ENCODE measurements at places on chromosomes 2 and 18.
A peak's percentile ranks its signal among the peaks of the same experiment; 100 is the strongest.

GRCh38 chr18:5393779-5394178, 98.3 kb upstream of the ZBTB14 start:
- no peak for DNase-seq

DNA sequence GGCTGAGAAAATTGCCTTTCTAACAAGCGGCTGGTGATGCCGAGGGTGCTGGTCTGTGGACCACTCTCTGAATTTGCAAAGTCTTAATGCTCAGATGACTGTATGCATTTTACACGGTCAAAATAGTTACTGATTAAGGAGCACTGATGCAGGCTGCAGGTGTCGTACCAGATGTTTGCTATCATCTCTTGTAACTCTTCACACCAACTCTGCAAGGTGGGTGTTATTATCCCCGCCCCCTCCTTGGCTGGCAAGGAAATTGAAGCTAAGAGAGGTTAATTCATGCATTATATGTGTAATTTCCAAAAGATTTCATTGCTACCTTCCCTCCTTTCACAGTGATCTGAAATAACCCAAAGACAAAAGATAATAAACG, 13.0 kb upstream of the LBH start:
- DNase-seq = no peak

DNA sequence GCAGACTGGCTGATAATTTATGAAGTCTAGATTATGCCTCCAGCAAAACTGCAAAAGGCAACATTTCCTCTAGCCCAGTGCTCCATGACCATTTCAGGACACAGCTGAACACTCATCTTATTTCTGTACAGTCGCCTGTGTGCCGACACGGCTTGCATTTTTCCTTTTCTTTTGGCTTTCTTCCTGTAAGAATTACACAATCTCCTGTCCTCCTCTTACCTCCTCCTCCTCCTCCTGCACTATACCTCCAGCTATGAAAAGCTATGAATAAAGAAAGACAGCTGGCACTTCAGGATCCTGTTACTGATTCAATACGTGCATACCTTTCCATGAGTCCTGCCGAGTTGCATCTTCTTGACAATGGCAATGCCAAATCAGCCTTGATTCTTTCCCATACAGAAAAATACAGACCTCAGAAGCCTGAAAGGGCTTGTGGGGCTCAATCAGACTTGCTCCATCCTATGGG, 32.2 kb upstream of the TRIB2 start:
- no peak for DNase-seq

GRCh38 chr2:196036442-196036841, 32.2 kb downstream of the DNAH7 start:
- no peak for DNase-seq

- no peak for DNase-seq
These were observed 183.4 kb upstream of the SRD5A2 start for GRCh38 chr2:31764169-31764568.

DNA sequence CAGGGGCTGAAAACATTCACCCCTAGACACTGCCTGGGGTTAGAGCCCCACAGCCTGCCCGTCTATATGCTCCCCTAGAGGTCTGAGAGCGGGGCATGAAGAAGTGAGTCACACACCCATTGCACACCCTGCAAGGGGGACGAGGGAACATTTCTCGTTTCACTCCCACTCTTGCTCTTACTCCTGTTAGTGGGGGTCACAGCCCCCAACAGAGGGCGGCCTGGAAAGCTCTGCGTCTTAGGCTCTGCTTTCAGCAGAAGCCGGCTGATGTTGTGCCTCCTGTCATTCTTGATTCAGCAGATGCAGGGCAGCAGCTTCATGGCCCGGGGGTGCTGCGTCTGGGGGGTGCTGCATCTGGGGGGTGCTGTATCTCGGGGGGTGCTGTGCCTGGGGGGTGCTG, 141.3 kb downstream of the ASB1 start:
- no peak for DNase-seq

GRCh38 chr2:101751875-101752619, 54.5 kb downstream of the MAP4K4 start:
- DNase-seq = no peak

DNA sequence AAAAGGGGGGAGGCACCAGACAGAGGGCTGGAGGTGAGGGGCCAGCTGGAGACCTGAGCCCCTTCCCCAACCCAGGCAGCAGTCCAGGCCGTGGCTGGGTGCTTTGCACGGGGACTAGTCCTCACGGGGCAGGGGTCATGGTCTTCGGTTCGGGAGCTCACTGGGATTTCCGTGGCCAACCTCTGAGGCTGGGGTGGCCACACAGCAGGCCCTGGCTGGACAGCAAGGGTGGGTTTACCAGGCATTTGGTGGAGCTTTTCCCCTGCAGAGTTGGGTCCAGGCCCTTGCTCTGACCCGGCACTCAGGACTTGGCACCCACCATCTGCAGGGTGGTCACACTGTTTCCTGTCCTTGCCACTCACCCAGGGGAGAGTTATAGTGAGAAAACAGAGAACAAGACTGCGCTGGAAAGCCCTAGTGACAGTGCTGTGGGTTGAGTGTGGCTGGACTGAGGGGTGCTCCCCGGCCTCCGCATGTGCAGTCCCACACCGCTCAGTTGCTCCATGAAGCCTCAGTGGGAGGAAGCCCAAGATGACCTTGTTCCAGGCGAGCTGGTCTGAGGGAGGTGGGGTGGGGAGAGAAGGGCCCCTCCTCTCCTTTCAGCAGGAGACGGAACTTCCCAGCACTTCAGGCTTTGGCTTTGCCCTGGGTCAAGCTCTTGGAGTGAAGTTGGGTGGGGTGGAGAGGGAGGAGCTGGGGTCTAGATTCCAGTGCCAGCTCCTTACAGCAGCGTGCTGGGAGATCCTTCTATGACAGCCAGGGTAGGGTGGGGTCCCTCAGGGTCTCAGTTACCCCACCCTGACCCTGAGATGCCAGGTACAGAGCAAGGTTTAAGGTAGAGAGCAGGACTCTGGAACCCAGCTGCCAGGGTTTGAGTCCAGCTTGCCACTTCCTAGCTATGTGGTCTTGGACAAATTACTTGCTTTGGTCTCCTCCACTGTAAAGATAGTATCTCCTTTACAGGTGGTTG, 219.8 kb downstream of the DYSF start:
- DNase-seq = no peak

GRCh38 chr2:128057334-128057733, 29.5 kb upstream of the SAP130 start:
- no peak for DNase-seq

DNA sequence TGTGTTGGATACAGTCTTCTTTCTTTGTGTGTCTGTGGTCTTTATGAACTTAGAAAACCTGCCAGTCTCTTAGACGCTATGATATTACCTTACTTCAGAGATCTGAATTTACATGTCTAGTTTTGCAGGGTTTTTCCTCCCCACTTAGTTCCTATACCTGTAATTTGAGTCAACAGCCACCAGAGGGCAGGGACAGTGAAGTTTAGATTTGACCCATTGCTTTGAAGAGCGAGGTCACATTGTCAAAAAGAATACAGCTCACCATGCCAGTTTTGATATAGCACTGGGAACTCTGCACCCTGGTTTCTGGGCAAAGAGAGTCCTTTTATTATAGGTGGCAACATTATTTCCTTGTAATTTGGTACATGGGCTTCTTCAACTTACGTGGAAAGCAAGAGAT, 102.3 kb downstream of the MAPK4 start:
- DNase-seq = no peak

DNA sequence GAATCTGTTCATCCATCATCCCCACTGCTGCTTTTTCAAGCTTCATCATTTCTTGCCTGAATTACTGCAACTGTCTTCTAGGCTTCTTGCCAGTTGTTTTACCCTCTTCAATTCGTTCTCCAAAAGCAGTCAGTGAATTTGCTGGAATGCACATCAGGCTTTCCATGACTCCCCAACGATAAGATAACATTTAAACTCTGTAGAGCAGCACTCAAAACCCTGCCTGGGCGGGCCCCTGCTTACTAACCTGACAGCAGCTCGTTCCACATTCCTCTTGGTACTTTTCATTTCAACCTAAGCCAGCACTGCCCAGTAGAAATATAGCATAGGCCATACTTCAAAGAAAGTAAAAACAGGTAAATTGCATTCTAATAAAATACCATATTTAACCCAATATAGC, 342.9 kb downstream of the SUCLG1 start:
- DNase-seq = no peak

DNA sequence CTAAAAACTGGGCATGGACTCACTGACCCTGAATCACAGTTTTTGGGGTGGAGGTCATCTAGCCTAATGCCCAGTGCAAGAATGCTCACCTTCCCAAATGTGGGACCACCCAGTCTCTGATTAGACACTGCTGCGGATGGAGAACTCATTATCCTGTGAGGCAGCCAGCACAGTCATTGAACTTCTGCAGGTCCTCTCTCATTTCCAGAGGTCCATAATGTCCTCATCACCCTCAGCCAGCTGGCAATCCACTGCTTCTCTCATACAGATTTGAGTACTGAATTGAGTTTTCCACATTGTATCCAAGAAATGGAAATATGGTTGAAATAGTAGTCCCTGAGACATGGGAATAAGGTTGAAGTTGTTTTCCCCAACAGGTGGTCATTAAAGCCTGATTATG, 5.0 kb upstream of the MYO5B start:
- DNase-seq = no peak

GRCh38 chr2:75466708-75467311, 93.9 kb downstream of the EVA1A start:
- DNase-seq = peak; percentile 1

DNA sequence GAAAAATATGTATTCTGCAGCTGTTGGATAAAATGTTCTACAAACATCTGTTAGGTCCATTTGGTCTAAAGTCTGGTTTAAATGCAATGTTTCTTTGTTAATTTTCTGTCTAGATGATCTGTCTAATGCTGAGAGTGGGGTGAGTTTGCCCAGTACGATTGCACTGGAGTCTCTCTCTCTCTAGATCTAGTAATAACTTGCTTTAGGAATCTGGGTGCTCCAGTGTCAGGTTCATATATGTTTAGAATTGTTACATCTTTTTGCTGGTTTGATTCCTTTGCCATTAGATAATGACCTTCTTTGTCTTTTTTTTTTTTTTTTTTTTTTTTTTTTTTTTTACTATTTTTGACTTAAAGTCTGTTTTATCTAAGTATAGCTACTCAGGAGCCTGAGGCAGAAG, 10.4 kb downstream of the GCC2 start:
- DNase-seq = no peak

GRCh38 chr2:21552981-21553380, 429.2 kb downstream of the TDRD15 start:
- DNase-seq = no peak

GRCh38 chr2:216159144-216159543, 50.0 kb downstream of the XRCC5 start:
- no peak for DNase-seq

GRCh38 chr2:217733461-217733860, 269.3 kb downstream of the TNS1 start:
- no peak for DNase-seq

GRCh38 chr2:139162456-139162855, 382.3 kb upstream of the NXPH2 start:
- no peak for DNase-seq

- no peak for DNase-seq
These were observed 266.6 kb downstream of the CYP26B1 start for GRCh38 chr2:71880846-71881610.

DNA sequence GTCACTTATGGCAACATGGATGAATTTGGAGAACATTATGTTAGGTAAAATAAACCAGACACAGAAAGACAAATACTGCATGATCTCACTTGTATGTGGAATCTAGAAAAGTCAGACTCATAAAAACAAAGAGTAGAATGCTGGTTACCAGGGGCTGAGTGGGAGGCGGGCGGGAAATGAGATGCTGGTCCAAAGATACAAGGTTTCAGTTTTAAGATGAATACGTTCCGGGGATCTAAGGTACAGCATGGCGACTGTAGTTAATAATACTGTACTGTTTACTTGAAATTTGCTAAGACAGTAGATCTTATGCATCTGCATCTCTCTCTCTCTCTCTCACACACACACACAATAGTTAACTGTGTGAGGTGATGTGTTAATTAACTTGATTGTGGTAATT, 14.2 kb downstream of the FAM110C start:
- DNase-seq = no peak

GRCh38 chr2:192002418-192002817, 155.5 kb upstream of the CAVIN2 start:
- no peak for DNase-seq

GRCh38 chr2:96142217-96143113, 2.8 kb downstream of the DUSP2 start:
- DNase-seq = no peak

- DNase-seq = no peak
These were observed 293.8 kb downstream of the PRKCE start for GRCh38 chr2:45945302-45945717.

DNA sequence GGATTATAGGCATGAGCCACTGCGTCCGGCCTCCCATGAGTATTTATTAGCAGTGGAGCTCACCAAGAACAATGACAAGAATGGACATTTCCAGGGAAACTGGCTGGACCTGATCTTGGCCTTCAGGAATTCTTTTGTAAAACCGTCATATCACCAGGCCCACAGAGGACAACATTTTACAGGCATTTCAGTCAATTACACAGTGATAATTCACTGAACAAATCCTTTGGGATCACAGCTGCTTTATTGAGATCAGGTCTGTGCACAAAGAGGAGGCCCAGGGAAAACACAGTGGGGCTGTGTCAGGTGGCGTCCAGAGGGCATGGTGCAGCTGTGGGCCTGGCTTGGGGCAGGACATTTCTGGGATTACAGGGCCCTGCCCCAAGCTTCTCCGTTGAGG, 30.1 kb upstream of the GTF2A1L start:
- no peak for DNase-seq

- no peak for DNase-seq
These were observed 1.5 kb downstream of the OSBPL1A start for GRCh38 chr18:24396082-24396633.

- DNase-seq = no peak
These were observed 40.7 kb downstream of the TEX44 start for GRCh38 chr2:231633241-231633976.

GRCh38 chr2:10352361-10352760, 49.7 kb downstream of the HPCAL1 start:
- no peak for DNase-seq

DNA sequence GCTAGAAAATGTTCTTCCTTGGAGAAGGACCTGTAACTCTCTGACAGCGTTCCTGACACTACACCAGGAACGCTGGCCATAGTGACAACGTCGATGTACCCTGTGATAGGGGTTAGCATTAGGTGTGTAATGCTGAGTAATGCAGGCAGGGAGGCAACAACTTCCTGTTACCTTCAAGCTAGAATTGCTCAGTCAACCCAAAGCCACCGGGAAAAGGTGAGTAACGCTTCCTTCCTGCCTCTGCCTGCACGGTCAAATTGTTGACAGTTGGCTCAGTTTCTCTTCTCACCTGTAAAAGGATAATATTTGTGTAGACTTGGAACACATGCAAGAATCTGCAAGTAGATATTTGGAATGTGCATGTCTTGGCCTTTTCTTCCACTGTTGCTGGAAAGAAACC, 12.7 kb downstream of the FAM110C start:
- peak; percentile 67 for DNase-seq

DNA sequence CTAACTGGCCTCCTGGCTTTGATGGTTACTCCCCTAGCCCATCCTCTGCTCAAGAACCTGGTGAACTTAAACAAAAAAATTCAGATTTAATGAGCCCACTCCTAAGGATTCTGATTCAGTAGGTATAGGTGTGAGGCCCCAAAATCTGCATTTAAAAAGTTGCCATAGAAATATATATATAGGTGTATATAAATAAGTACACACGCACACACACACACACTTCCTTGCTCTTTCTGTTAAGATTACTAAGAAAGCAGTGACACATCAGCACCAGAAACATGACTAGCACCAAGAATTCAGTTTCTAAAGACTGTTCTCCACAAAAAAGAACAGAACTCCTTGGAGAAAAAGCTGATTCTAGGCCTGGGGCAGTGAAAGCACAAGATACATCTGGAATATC, 17.8 kb downstream of the EML6 start:
- DNase-seq = no peak

- no peak for DNase-seq
These were observed 1739.1 kb upstream of the PIK3C3 start for GRCh38 chr18:40215979-40216378.
